ENCODE measurements at places on chromosomes 6 and 20. TPM values are rescaled to one million over a fixed set of nuclear protein-coding genes. Genes with fewer than 3 reads are reported as not detected.

DNA sequence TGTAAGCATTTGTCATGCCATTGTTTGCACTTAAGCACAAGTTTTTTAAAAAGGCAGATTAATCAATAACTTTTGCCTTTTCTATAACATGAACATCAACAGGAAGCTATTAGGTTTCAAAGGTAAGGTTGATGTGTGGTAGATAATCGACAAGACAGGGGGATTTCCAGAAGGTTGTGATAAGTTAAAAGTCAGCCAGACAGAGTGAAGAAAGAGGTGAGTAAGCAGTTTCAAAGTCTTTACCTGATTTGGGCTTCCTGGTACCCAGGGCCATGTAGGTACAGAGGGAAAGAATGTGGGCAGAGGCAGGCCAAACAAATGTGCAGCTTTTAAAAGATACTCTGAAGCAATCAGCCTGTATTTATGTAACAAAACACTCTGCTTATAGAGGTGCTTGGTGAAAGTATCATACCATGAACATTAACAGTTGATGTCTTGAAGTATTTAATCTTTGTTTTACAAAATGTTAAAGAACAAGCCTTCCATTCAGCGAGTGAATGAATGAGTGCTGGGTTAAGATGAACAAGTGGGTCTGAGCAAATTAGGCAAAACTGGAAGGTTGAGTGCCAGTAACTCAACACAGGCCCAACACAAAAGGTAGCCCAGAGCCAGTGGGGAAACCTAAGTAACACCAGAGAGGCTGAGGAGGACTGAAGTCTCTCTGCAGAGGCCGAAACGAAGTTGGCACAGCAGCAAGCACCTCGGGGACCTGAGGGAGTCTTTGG, 60.2 kb downstream of the LRRC1 start:
- H3K4me1 ChIP-seq: no peaks in the 10 kb centered on the region
- no peak overlapping the region for H3K27ac ChIP-seq
- DNase-seq: no peak

DNA sequence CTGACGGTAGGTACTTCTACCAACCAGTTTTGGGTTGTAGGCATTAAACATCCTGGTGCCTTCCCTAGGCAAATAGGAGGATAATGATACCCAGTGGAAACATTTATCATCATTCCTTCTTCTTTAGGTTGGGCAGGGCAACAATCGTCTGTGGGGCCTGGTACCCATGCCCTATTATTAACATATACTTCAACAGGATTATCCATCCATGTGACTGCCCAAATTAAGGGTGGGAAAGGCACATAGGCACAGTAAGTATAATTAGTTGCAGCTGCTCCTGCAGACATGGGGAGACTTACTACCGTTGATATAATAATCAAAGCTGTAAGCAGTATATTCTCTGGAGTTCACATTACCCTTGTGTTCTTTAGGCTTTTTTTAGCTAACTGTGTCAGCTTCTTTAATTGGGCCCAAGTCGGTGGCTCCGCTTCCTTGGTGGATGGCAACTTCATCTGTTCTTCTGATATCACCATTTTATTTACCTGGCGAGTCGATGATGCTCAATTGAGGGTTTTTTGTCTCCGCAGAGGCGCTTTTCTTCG, 16.8 kb downstream of the RPL7L1 start:
- no peaks in the 10 kb centered on the region for H3K36me3 ChIP-seq
- H3K4me1 ChIP-seq: peaks cover 23% of the 10 kb centered on the region
- no peak for DNase-seq
- H3K27ac ChIP-seq: no peak overlapping the region
- H3K4me3 ChIP-seq: no peak overlapping the region

GRCh38 chr20:62129731-62130531, 7.7 kb downstream of the LSM14B start:
- no peak overlapping the region for H3K27ac ChIP-seq
- H3K36me3 ChIP-seq: peaks cover 61% of the 10 kb centered on the region
- no peaks in the 10 kb centered on the region for H3K27me3 ChIP-seq
- no peaks in the 10 kb centered on the region for H3K4me1 ChIP-seq
- no peak overlapping the region for H3K4me3 ChIP-seq

- H3K27ac ChIP-seq: no peak overlapping the region
- H3K27me3 ChIP-seq: no peaks in the 10 kb centered on the region
- no peaks in the 10 kb centered on the region for H3K36me3 ChIP-seq
- peaks cover 17% of the 10 kb centered on the region for H3K4me1 ChIP-seq
Observed at GRCh38 chr6:44333942-44334341, 8.5 kb upstream of the SPATS1 start.

Gene NT5E
- 1.5 TPM for total RNA-seq

DNA sequence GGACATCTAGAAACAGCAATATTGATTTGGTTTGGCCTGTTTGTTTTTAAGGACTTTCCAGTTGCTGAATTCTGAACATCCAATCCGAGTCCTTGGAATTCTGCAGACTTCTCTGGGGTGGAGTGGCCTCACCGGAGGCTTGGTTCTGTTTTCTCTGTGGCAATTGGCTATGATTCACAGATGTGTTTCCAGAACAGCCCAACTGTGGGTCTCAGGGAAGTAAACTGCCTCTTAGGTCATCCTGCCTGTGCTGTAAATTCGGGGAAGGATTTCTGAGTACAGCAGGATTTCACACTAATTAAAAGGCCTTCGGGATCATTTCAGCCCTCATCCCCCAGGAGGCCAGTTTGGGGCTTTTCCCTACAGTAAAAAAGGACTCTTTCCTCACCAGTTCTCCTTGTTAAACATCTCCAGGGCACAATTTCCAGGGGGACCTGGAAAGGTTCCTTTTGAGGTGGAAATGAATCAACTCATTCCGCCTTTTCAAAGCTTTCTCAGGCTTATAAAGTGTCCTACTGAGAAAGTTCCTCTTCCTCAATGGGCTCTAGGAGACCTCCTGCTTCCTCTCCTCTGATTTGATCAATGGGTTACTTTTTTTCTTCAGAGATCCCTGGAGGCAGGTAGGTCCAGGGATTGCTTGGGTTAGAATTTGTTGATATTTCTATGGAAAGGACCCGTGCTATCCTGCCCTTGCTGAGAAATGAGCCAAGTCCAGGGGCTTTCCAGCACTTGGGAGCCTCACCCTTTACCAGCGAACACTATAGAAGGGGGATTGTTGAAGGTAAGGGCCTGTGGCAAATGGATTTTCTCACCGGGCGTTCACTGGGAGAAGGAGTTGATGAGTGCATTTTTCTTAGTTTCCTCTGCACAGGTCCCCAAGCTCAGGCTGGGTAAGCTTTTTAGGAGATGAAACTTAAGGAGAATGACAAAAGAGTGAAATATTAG, 114.6 kb downstream of the CLIC5 start:
- H3K27me3 ChIP-seq: no peaks in the 10 kb centered on the region
- no peaks in the 10 kb centered on the region for H3K36me3 ChIP-seq
- H3K27ac ChIP-seq: peak overlapping the region; percentile 66
- H3K4me1 ChIP-seq: peaks cover 28% of the 10 kb centered on the region
- DNase-seq: peak; percentile 21

Measured in GM23338 (cell line).